ENCODE measurements at places on chromosomes 3 and 15.

DNA sequence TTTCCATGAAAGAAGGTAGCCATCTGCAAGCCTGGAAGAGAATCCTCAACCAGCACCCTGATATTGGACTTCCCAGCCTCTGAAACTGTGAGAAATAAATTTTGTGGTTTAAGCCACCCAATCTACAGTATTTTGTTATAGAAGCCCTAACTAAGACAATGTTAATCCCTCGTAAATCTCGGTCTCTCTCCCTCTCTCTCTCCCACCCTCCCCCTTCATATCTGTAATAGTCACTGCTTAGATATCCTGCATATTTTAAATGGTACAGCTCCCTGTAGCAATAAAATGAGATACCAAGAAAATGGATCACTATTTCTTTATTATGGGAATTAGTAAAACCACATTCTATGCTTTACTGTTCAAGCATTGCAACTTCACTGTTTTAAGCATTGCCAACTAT is 21.0 kb upstream of the FAM174B start:
- no peak for DNase-seq

- no peak for DNase-seq
These were observed 784.6 kb downstream of the NR2F2 start for GRCh38 chr15:97114900-97115760.

GRCh38 chr3:14047841-14048240 is 76.8 kb downstream of the CHCHD4 start:
- DNase-seq: no peak

DNA sequence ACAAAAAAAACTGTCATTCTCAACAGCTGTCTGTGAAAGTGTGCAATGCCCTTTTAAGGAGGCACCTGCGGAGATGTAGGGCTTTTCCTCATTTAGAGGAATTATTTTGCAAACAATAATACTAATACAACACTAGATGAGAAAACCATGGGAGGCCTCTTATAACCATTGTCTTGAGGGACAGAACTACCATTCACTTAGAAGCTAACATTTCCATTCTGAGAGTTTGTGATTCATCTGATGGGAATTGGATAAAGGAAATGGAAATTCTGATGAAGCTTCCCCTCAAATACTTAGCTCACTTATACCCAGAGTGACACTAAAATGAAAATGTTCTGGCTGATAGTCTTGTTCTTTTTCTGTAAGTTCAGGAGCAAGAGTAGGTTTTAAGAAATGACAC is 147.7 kb downstream of the CADPS start:
- DNase-seq: no peak

DNA sequence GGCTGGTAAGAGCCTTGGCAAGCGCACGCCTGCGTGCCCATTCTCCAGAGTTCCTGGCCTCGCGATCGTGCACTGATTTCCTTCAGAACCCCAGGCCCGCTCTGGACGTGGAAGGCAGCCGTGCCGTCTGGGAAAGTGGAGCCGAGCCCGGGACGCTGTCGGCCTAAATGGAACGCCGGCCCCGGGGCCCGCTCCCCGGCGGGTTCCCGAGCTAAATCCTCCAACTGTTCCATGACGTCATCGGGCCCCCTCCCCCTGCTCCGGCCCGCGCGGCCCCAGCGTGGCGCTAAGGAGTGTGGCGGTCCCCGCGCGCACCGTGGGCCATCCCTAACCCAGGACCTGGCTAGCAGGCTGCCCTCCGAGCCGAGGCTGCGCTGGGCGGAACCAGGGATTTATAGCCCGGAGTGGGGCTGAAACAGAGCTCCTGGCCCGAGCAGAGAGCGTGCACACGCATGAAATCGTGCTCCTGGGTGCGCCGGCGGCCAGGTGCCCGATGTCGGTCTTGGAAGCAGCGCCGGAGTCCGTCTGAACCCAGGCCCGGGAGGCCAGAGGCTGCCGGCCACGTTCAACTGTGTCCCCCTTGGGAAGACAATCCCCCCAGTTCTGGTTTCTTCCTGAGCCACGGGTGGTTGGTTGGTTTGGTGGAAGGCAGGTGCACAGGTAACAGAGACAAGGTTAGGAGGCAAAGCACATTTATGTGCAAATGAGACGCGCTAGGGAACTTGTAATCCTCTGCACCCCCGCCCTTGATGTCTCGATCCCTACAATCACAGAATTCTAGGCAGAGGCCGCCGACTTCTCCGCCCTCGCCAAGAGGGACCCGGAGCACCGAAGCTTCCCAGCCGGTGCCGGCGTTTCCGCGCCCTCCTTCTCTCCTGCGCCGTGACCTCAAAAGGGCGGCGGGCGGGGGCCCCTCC is 84.9 kb upstream of the ETV5 start:
- DNase-seq: no peak

- DNase-seq: no peak
These were observed 120.8 kb downstream of the GMPS start for GRCh38 chr3:155991212-155991611.

DNA sequence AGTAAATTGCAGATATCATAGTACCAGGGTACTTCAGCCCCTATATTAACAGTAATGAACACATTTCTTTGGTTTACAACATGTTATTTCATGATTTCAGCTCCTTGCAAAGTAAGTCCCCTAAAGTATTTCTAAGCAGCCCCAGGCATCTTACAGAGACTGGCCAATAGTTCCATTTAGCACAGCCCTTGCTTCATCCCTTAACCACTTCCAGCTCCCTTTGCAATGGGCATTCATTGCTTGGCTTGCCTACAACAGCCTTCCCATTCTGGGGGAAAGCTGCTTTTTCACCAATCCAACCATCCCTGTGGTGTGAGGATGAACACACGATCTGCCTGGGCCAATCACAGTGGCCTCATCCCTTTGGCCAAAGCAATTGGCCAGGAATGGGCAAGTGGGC is 67.2 kb upstream of the XCR1 start:
- no peak for DNase-seq

DNA sequence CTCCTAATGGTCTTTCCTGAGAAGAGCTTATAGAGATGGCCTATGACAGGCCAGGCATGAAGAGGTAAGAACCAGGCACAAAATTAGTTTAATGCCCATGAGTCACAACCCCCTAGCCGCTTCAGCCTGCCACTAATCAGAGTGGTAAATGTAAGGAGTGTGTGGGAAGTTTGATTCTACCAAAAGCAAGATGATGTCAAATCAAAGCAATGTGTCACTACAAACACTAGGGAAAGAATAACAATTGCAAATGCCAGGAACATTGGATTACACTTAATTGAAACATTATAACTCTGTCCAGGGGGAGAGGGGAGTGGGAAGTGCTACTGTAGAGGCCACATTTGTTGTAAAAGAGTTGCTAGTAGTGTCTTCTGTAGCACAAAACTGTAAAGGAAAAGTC is 596.6 kb upstream of the AGTR1 start:
- no peak for DNase-seq

DNA sequence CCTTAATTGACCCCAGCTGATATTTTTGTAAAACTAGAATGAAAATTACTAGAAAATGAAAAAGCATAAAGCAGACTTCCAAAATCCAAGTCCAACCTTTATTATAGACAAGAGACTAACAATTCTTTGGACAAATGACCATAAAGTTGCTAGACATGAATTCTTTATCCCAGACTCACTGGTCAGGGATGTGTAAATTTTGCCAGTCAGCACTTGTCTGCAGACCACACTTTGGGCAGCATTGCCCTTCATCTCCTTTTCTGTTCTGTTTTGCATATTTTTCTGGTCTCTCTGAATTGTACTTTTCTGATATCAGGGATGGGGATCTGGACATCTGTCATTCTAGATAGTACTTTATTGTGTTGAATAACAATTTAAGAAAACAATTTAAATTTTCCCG is 10.1 kb upstream of the RBMS3 start:
- DNase-seq: no peak

GRCh38 chr15:79083154-79083553 is 7.4 kb downstream of the RASGRF1 start:
- DNase-seq: no peak

- no peak for DNase-seq
These were observed 137.6 kb upstream of the TOPAZ1 start for GRCh38 chr3:44104043-44104442.

DNA sequence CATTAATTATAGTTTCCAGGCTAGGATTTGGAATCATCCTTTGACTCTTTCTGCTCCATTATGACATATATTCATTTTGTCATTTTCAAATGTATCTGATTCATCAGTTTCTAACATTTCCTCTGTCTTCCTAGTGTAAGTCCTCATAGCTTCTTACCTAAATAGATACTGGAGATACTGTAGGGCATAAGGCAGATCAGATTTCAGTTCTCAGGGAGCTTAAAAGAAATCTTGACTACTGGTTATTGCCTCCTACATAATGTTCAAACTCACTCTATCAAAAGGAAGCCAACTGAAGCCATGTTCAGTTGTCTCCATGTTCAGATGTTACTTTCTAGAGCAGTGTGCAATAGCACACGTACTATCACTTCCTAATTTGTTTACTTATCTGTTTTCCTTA is 29.6 kb upstream of the CTDSPL2 start:
- DNase-seq: no peak

DNA sequence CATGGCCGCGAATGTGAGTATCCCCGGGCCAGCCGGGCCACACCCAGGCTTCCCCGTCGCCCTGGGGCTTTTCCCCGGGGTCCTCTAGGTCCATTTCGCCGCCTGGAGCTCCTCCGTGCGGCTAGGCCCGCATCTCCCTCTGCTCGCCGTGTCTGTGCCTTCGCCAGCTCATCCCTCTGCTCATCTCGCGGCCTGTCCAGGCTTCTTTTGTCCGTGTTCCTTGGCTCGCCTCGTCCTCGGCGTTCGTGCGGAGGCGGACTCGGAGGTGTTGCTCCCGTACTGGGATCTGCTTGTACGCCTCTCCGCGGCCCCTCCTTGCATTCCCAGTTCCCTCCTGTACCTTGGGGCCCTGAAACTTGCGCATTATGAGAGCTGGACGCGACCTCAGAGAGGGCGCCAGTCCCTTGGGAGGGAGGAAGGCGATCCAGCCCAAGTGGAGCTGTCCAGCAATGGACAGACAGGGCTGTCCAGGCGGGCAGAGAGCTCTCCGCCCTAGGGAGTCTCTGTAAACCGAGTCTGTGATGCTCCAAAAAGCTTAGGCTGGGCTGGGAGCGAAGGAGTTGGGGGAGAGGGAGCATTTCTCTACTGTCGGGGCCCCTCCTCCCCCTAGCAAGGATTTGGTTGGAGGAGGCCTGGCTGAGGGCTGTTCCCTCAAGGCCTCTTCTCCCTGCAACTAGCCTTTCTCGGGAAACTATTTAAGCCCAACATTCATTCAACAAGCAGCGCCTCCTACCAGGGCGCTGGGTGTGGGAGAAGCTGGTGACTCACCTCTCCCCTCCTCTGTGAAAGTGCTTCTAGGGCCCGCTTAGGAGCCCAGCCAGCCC is 553 bp downstream of the TMEM43 start:
- DNase-seq: peak; percentile 60

GRCh38 chr3:23017801-23018200 is 185.3 kb upstream of the UBE2E2 start:
- DNase-seq: no peak

DNA sequence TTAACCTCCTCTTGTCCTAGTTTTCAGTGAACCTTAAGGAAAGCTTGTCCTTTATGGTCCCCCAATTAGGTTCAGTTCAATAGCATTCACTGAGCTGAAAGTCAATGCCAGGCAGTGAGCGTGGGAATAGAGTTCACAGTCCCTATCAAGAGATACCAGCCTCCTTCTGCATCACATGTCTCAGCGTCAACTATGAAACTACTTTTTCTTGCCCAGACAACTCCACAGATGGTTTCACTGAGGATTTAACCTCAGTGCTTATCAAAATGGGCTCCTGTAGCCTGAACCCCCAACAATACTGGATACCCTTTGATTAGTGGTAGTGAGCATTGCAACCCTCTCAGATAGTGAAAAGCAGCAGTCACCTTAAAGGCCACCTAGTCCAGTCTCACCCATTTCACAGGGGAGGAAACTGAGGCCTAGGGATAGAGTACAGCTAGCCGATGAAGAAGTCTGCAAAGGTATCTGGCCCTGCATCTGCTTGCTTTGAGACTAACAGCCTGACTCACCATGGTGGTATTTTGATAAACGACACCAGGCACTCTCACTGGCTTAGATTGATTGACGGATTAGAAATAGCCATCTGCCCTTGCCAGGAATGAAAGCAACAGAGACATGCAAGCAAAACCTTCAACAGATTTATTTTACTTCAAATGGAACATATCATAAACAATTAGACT is 1.6 kb upstream of the UBA3 start:
- no peak for DNase-seq

GRCh38 chr3:112391648-112392047 is 58.7 kb downstream of the CD200 start:
- no peak for DNase-seq

DNA sequence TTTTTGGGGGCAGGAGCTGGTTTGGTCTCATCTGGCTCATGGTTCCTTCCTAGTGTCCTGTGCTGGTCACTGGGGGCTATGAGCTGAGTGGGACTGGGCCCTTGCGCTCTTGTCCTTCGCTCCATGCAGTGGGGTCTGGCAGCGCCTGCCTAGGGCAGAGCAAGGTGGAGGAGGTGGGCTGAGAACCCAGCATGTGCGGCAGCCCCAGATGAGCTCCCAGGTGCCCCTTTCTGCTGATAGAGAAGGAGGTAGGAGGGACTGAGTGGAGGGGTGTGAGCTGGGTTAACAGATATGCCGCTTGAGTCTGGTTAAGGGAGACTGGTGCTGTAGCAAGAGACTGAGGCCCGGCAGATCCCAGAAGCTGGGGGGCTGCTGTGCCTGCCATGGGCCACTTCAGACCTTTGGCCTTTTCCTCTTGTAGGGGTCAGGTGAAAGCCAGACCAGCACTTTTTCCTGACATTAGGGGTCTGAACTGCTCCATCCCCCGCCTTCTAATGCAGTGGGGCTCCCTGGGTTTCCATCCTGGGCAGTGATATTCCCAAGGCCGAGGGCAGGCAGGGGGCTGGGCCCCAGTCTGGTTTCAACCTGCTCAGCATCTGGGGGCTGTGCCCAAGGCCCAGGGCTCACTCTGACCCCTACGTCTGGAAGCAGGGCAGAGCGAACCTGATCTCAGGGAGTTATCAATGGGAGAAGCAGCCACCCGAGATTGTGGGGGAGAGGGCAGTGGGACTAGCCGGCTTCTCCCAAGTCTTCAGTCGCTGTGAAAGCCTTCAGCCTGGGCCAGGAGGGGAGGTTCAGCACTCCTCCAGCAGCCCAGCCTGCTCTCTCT is 62.9 kb upstream of the PRR23C start:
- no peak for DNase-seq

DNA sequence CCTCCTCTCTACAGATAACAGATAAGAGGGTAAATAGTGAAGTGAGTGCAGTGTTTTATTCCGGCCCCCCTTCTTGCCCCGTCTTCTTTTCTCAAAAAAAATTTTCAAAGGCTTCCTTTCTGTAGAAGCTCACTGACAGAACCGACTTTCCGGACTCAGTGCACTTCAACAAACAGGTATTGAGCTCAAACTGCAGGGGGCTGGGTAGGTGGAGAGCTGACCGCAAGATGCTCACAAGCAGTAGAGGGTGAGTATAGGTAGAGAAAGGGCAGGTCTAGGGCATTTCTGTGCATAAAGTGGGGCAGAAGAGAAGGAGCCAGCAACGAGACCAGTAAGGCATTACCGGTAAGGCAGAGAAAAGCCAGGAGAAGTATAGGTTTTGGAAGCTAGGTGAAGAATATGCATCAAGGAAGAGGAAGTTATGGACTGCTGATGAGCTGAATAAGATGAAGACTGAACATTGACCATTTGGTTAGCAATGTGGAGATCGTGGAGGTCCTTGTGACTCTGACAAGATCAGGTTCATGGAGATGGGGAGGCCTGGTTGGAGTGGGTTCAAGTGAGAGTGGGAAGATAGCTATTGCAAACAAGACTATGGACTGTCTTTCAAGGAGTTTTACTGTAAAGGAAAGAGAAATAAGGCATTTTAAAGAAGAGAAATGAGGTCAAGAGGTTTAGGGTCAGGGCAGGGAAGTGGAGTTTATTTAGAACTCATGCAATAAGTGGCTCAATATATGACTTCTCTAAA is 97.4 kb downstream of the ST6GAL1 start:
- peak; percentile 60 for DNase-seq

GRCh38 chr3:150107429-150108175 is 136.9 kb upstream of the PFN2 start:
- DNase-seq: no peak
